ENCODE measurements at places on chromosomes 4 and X.
A peak's percentile ranks its signal among the peaks of the same experiment; 100 is the strongest.

GRCh38 chr4:174071595-174071994, 211.9 kb downstream of the FBXO8 start:
- DNase-seq, result no peak

GRCh38 chrX:104113222-104113965, 1.1 kb downstream of the ZCCHC18 start:
- DNase-seq, result peak; percentile 29

GRCh38 chrX:13511944-13512330, 57.5 kb upstream of the EGFL6 start:
- DNase-seq, result no peak

DNA sequence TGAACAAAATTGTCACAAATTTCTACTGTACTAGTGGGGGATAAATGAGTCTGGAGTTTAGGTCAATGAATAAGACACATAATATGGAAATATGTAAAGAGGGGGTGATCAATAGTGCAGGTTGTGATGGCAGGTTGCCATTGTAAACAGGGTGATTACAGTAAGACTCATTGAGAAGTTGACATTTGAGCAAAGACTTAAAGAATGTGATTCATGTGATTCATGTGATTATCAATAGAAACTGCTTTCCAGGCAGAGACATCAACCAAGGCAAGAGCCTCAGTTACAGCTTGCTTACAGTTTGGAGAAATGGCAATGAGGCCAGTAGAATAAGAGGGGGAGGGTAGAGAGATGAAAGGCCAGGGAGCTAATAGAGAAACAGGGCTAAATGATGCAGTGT, 45.8 kb upstream of the GIMD1 start:
- no peak for DNase-seq

DNA sequence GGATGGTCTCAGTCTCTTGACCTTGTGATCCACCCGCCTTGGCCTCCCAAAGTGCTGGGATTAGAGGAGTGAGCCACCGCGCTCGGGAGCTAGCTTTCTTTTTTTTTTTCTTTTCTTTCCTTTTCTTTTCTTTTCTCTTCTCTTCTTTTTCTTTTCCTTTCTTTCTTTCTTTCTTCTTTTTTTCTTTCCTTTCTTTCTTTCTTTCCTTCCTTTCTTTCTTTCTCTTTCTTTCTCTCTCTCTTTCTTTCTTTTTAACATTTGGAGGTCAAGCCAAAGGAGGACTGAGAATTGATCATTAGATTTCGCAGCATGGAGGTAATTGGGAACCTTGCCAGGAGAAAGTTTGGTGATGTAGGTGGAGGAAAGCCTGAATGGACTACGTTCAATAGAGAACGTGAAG, 67.4 kb downstream of the LARP7 start:
- DNase-seq, result no peak

DNA sequence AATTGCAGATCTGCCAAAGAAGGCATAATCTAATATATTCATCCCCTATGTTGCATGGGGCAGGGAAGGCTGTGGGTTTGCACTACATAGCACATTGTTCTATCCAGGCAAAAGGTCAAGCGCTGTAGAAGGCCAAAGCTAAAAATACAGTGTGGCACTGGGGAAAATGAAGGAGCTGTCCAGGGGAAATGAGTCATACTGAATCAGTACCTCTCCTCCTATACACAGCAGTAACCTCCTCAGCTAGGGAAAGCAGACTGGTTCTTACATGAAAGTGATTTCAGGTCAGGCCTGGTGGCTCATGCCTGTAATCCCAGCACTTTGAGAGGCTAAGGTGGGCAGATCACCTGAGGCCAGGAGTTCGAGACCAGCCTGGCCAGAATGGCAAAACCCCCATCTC, 31.0 kb upstream of the SLC25A4 start:
- DNase-seq, result no peak

DNA sequence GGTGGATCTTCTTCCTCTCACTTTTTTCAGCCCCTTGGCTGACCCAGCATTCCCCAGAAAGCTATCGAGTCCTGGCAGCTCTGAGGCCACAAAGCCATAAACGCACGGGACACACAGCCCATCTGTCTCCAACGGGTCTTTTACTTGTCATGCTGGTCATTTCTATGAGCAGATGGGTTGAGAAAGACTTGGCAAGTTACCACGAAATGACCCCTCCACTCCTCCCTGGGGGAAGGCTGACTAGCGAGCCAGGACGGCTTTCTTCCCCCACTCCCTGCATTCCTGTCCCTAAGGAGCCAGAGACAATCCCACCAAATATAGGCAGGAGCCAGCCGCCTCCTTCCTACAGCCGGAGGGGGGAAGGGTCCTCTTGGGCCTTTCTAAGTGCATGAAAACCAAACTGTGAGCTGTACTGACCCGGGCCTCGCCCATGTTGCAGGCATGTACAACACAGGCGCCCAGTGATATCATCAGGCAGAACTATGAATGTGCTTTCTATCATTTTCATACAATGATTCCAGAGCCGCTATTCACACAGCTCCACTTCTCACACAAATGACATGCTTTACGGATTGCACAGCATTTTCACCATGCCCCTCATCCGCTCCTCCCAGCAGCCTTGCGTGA, 28.6 kb downstream of the AFAP1 start:
- no peak for DNase-seq

DNA sequence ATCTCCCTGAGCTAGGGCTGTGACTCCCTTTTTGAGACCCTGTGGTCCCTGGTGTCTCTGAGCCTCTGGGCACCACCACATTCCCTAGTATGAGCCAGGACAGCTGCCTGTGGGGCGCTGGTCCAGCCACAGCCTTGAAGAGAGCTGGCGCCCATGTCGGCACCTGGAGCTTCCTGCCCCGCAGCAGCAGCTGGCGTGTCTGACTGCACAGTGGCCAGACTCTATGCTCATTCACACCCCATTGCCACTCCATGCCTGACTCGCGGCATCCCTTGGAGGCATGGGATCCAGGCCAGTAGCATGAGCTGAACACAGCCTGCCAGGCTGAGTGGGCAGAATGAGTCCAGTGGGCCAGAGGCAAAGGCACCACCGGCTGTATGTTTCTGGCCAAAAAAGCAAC, 8.3 kb upstream of the SPP1 start:
- no peak for DNase-seq

GRCh38 chr4:63349674-63350025, 1059.6 kb downstream of the TECRL start:
- no peak for DNase-seq

- no peak for DNase-seq
These were observed 9.1 kb downstream of the CXCR3 start for GRCh38 chrX:71609095-71609750.

DNA sequence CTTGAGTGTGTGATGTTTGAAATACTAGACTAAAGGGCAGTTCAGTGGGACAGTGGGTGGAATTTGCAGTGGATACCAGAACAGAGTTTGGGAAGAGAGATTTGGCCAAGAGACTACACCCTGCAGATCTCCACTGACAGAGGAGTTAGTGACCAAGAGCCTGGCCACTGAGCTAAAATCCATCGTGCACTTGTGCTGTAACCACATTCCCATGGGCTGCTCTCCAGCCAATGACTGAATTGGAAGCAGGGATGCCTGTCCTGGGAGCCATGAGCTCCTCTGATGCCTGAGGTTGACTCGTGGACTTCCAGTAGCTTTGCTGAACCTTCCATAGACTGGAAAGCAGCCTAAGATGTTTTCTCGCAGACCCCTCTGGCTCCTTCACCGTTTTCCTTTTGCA, 296.1 kb downstream of the TRIML1 start:
- DNase-seq, result no peak

DNA sequence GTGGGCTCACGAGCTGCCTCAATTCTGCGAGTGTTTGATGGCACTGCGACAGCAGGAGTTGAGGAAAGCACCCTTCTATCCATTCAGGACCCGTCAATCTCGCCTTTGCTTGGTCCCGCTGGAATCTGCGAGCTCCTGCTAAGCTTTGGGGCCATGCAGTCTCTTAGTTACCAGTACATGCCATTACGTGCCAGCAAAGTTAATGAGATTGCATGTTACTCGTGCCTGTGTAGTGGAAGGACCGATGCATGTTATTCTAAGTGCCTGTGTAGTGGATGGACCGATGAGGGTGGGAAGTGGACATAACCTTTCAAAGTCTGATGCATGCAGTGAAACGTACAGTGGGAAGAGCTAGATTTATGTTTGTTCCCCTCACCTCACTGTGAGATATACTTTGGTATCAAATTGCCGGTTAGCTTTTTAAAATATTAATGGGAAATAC, 569 bp downstream of the RPS3A start:
- DNase-seq, result no peak

DNA sequence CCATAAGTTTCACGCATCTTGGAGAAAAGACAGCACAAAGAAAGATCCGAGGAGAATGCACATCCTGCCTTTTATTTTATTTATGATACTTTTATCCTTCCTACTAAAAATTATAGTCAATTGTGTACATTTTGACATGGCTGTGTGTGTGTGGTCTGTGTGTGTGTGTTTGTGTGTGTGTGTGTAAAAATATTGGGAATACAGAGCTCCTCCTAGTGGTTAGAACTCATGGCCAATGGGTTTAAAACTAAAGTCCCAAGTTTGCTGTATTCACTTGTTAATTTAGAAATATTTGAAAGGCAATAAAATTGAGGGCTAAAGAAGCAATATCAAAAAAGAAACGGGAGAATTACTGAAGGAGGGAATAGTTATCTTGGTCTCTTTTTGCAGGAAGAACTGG, 47.5 kb downstream of the NKX6-1 start:
- DNase-seq, result no peak

DNA sequence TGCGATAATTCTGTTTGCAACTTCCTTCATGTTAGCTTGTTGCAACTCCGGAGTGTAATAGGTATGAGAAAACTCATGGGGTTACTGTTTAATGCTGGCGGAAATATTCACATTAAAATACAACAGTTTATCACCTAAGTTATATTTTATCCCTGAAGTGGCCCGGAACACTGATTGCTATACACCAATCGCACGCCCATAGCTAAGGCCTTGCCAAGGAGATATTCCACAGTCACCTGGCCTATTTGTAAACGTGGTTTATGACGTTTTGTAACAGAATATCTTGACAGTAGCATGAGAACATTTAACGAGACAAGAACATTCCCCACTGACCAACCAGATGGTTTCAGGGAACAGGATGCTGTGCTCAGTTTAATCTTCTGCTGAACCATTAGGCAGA, 23.2 kb upstream of the FAM90A26 start:
- DNase-seq, result no peak

- DNase-seq, result no peak
These were observed 59.5 kb downstream of the SLC39A8 start for GRCh38 chr4:102285831-102286230.

DNA sequence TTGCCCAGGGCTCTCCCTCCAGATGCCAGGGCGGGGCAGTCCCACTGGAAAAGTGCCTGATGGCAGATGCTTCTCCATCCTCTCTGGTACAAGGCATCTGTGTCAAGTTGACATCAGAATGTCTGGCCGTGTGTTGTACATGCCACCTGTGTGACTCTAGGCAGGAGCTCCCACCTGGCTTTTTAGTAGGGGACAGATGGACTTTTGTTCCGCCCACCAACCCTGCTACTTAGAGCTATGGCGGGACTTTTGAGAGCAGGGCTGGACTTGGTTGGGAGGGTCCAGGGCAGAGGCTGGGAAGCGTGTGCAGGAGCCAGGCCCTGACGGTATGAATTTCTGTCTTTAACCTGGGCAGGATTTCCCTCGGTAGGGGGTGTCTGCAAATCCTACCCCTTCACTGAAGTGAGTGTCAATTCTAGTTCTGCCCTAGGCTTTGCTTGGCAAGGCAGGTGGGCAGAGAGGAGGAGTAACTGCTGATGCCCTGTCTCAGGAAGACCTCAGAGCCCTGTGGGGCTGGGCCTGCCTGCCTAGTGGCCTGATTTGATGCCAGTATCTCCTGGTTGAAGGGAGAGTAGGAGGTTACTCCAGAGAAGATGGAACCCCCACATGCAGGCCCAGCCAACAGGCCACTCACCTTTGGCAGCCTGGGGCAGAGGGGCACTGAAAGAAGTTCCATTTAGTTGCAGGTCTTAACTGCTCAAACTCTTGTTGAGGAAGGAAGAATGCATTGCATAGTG, 99.1 kb downstream of the PJA1 start:
- DNase-seq, result no peak

- DNase-seq, result no peak
These were observed 112.0 kb upstream of the PABPC4L start for GRCh38 chr4:134313591-134313990.

- DNase-seq, result peak; percentile 69
These were observed 774 bp downstream of the FAM193A start for GRCh38 chr4:2537011-2537830.

DNA sequence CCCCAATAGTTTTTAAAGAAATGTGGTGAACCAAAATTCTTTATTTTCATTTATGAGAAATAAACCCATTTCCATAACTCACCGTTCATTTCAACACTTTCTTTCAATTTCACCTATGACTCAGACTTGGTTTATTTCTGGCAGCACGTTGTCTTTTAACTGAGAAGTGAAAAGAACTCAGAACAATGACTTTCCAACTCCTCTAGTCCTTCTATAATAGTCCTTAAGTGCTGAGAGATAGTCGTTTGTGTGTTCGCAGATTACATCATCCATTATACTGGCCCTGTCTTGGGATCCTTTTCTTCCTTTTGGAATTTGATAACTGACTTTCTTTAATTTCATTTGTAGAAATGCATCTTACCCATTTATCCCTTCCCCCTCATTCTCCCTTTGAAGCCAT, 113.6 kb downstream of the GLUD2 start:
- no peak for DNase-seq

DNA sequence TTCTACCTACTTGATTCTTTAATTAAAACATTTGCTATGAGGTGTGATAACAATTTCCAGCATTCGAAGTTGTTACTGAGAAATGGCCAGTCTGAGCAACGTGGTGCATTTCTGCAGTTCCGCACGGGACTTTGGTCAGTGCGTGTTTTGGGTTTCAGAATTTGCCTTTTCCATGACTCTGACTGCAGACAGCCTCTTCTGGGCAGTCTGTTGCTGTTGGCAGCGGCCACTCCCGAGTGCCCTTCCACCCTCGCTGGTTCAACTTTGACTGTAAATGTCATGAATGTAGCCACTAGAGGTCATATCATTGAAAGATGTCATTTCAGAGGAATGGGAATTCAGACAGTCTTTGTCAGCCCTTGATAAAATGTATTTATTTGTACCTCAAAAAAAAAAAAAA, 53.6 kb downstream of the NOP14 start:
- DNase-seq, result no peak
